Lung (tissue), 17 donors: ENCODE measurements at places on chromosomes 4 and X. TPM values are rescaled to one million over a fixed set of nuclear protein-coding genes. Genes with fewer than 3 reads are reported as not detected.

DNA sequence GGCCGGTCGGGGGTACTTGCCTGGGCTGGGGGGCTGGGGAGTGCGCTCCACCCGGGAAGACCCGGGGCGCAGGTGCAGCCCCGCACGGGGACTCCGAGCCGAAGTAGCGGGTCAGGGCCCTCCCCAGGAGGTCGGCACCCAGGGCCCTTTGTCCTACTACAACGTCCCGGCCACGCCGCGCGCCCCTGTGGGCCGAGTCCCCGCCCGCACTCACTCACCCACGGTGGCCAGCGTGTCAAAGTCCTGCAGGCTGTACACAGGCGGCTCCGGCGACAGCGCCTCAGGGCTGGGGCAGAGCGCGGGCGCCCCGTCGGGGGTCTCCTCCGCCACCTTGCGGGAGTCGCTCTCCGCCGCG is 602 bp downstream of the PRKX start:
- DNase-seq = no peak

- DNase-seq = peak; percentile 80
These were observed 95.9 kb upstream of the PTPN13 start for GRCh38 chr4:86497980-86498862.

DNA sequence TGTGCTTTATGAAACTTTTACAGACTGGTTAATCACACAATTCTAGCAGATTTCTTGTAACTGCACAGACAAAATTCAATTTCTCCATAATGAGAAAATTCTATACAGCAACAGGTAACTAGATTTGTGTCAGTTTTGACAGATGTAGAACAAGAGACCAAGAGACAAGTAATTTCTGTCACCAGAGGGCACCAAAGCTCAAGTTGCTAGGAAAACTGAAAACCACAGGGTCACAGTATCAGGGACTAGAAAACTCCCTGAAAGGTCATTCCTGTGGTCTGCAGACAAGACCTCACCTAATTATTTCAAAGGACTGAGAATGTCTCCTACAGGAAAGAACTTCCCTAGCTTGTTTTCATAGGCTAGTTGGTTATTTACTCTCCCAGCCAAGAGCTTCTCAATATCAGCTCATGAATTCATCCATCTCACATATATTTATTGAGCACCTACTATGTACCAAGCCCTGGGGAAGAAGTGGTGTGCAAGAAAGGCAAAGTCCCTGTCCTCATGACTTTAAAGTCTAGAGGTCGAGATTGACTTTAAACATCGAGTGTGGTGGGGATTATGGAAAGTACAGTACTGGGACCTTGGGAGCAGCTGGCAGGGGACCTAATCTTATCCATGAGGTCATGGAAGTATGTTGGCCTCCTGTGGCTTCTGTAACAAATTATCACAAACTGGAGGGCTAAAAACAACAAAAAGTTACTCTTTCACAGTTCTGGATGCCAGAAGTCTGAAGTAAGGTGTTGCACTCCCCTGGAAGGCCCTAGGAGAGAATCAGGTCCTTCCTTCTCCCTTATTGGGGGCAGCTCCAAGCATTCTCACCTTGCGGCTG is 47.8 kb upstream of the SETD7 start:
- no peak for DNase-seq

- DNase-seq = peak; percentile 41
These were observed 82.5 kb downstream of the HPRT1 start for GRCh38 chrX:134542485-134542884.

The ADH1A gene
- 0.23 TPM for total RNA-seq
